ENCODE measurements at places on chromosomes 1 and 21.

- no peak for DNase-seq
These were observed 121.6 kb downstream of the NTMT2 start for GRCh38 chr1:170267317-170267716.

- no peak for DNase-seq
These were observed 133.1 kb downstream of the CAMTA1 start for GRCh38 chr1:6918186-6918924.

DNA sequence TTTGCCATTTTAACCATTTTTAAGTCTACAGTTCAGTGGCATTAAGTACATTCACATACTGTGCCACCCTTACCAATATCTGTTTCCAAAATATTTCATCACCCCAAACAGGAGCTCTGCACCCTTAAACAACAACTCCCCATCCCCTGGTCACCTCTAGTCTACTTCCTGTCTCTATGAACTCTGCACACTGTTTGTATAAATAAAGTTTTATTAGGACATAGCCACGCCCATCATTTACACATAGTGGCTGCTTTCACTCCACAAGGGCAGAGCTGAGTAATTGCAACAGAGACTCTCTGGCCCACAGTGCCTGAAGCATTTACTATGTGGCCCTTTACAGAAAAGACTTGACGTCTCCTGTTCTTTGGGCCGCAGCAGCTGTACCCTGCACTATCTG is 30.1 kb downstream of the KCNAB2 start:
- no peak for DNase-seq

DNA sequence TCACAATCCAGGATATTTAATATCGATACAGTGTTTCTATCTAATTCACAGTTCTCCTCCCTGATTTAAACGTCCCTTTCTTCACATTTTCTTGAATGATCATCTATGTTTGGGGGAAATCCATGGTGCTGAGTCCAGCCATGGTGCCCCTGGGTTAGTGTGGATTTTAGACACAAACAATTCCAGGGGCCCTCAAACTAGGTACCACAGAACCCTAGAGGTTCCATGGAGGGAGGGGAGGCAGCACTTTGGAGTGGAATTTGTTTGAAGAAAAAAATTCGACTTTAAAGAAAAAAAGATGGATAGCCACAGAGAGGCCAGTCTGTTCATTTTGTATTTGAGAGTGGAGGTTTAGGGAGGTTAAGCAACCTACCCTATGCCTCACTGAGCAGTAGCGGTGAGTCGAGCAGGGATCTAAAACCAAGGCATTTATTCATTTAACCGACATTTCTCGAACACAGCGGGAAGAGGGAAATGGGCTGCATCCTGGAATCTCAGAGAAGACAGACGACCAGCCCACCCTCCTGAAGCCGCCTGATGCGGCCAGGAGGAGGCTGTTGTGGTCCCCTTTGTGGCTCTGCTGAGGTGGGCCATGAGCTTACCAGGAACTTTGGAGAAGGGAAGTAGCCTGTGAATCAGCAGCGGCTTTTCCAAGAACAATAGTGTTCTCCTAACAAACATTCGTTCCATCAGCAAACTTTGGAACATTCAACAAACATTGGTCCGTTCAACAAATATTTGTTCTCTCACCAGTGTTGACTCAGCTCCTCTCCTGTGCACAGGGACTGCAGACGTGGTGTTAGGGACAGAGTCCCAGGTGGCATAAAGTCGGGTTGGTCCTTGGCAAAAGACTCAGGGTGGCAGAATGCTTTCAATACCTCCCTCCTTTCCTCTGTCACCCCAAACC is 103.5 kb upstream of the ZBTB40 start:
- DNase-seq = no peak

DNA sequence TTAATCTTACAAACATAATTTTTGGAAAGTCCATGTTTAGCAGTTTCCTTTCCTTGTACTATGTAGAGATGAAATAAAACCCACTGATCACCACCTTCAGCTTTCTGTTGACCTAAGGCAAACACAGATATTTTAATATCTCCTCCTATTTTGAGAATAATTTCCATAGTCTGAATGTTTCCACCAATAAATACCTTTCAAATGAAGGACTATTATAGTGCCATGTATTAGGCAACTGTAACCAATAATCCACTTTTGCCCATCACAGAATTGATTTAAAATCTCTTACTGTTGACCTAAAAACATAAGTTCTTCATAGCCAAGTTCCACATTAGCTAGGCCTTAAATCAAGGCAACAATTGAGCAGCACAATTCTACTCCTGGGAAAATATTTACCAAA is 1.8 kb downstream of the CDC42BPA start:
- DNase-seq = no peak

DNA sequence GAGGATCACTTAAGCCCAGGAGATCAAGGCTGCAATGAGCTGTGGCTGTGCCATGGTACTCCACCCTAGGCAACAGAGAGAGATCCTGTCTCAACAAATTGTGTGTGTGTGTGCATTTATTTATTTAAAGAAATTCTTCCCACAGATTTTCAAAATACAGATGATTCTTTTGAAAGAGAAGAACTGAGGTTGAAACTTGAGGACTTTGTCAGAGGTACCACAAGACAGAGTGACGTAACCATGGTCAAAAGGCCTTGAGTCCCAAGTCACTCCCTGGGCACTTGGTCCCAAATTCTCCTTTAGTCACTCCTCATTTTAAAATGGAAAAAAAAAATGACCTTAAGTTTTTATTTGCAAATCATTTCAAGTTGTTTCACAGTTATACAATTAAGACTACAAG is 57.4 kb downstream of the TIAM1 start:
- DNase-seq = no peak

DNA sequence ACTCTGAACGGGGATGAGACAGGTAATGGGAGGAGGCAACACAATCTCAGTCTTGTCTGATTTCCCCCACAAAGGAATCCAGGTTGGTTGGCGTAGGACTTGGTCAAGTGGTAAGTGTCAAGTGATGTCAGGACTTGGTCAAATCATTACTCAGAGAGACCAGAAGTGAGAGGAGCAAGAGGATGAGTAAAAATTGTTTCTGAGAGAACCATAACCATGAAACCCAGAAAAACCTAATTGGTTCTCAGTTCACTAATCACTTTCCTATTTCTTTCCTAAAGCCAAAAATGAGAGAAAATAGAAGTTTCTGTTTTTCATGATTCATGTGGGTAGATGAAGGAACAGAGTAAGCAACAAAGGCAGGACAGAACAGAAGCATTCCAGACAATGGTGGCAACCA is 5.0 kb downstream of the PHC2 start:
- no peak for DNase-seq

DNA sequence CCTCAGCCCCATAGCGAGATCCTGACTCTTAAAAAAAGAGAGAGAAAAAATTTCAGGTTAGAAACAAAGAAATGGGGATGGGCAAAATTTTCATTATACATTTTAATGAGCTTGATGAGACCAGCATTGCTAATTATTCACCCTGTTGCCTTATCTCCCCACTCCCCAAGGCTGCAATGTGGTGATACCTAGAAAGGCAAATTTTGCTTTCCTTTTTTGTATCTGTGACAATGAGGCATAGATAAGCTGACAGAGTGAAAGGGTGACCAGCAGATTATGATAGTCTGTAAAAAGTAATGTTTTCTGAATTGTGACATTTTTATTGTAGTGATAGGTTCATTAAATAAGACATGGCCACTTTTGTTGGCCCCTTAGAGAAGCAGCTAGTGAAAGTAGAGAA is 12.9 kb downstream of the SRRM1 start:
- no peak for DNase-seq

- DNase-seq = no peak
These were observed 7.7 kb downstream of the ABCG1 start for GRCh38 chr21:42226626-42227025.

DNA sequence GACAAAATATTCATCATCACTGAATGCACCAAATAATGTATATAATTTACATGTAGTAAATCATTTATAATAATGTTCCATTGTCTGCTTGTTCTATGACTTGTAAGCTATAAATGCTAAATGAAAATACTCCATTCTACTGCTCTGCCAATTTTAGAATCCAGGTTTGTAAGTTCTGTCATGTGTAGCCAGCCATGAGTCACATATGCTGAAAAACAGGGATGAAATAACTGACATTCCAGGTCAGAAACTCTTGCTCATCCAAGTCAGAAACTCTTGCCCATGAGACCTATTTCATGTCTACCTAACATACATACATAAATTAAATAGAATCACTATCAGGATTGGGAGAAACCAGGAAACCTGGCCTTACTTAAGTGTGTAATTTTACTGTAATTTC is 95.6 kb downstream of the ASH1L start:
- DNase-seq = no peak

DNA sequence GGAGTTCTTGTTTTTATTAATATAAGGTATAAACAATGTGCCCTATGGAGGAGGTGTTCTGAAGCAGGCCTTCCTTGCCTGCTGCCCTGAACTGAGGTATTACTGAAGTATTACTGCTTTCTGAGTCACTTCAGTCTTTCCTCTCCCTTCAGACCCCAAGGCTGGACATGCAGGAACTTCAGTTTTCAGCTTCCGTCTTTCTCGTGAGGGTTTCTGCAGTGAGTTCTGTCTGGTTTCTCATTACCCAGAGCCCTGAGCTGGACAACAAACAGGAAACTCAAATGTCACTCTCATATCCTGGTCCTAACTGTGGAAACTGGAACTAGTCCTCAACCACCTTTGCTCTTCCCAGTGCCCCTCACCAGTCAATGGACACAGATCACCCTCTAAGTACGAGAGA is 46.8 kb downstream of the ELAVL4 start:
- no peak for DNase-seq

DNA sequence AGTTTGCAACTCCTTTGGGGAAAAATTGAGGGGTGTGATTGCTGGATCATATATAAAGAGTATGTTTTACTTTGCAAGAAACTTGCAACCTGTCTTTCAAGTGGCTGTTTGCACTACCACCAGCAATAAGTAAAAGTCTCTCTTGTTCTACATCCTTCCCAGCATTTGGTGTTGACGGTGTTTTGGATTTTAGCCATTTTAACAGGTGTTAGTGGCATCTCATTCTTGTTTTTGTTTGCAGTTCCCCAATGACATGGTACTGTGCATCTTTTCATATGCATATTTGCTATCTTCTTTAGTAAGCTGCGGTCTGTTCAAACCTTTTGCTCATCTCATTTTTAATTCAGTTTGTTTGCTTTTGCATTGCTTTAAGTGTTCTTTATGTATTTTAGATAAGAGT is 535.5 kb downstream of the LRRIQ3 start:
- DNase-seq = no peak

GRCh38 chr1:30101016-30101415 is 622.4 kb downstream of the MATN1 start:
- no peak for DNase-seq

- DNase-seq = no peak
These were observed 19.2 kb upstream of the RLF start for GRCh38 chr1:40141878-40142535.

DNA sequence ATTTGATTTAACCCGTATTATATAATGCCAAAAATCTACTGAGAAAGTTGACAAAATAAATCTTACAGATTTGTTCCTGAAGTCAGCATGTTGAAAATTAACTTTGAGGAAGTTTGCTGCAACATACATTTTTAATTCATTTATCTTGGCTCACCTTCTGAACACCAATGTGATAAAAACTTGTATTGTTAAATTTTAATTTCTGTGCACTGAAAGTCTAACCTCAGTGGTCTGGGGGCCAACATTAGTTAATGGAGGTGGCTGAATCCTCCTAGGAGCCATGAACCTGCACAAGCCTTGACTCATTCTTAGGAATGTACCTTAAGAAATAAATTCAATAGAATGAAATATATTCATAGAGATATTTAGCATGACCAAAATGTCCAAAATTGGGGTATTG is 95.3 kb downstream of the ADSS2 start:
- DNase-seq = no peak

DNA sequence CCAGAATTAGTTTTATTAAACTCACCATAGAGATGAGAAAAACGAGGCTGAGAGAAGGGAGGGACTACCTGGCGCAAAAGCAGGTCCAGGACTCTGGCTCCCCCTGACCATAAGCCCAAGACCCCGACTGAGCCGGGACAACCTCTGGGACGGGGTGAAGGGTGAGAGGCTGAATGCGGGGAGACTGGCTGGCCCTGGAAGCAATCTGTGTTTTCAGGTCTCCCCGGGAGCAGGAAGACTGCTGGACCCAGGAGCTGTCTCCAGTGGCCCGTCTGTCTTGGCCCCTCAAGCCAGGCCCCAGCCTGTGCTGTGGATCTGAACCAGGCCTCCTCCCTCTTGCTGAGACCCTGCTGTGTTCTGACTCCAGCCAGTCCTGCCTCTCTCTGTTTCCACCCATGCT is 240.8 kb downstream of the TRABD2B start:
- no peak for DNase-seq

- DNase-seq = no peak
These were observed 28.3 kb downstream of the BACH1 start for GRCh38 chr21:29326914-29327554.

DNA sequence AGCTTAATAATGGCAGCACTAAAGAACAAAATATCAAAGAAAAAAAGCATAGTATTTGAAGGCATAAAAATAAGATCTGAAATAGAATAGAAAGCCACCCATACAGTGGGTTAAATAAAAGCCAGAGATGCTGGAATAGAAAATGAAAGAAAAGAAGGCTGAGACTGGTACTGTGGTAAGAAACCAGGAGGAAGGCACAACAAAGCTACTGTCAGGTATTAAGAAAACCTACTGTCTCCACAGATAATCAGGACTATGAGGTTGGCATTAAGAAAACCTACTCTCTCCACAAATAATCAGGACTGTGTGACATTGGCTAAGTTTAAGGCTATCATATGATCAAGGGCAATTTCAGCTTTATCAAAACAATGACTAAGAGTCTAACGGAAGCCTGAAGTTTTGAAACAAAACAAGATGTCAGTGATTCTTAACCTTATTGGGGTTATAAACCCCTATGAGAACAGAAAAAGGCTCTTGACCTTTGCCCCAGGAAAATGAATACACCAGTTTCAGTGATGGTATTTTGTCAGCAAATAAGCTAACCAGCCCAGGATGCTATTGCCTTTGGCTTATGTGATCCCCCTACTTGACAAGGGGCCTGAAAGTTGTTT is 24.4 kb downstream of the MCOLN2 start:
- DNase-seq = no peak

- DNase-seq = no peak
These were observed 7.5 kb upstream of the IGSF5 start for GRCh38 chr21:39737376-39738000.

DNA sequence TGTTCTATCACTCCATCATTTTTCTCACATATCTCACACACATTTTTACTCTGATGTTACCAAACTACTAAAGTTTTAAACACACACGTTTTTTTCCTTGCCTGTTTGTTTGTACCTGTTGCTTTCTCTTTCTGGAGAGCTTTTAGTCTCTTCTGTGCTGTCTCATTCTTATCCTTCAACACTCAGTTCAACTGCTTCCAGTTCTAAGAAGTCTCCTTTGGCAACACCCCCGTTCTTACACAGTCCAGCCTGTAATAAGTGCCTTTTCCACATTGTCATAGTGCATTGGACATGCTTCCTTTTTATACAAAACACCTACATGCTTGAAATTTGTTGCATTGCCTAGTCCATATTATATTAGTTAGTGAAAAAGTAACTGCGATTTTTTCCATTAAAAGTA is 360.2 kb upstream of the BRINP3 start:
- DNase-seq = no peak

DNA sequence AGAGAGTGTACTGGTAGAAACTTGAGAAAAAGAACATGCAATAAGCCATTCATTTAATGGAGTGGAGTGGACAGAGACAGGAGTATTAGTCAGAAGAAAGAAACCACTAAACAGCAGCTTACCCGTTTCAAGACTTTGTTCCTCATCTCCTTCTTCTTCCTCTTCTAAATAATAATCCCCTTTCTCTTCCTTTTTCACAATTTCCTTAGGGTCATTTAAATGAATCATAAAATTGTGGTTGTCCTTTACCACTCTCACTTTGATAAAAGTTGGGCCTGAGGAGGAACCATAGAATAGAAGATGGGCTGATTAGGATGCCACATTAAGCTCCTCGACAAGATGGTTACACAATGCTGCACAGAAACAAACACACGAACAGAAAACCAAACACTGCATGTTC is 109.6 kb downstream of the WDR3 start:
- no peak for DNase-seq
